CD4-positive, alpha-beta T cell treated with Interleukin-6 for 4 hours (primary cell): ENCODE measurements at places on chromosomes 6 and 20.

DNA sequence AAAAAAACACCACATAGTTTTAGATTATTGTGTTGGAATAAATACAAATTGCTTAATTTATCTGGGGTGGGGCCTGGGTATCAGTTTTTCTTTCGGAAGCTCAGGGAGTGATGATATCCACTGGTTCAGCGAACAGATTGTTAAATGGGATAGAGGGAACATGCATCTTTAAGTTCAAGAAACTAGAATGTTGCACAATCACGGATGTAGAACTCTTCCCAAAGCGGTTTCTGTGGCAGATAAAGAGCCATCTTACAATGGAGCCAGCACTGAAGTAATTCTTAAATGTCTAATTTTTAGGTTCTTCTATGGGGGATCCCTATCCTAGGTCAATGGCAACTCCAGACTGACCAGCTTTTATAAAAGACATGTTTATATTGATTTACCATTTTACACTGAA is 9.7 kb upstream of the RMND1 start:
- no peak for DNase-seq

GRCh38 chr6:100322886-100323285 is 141.8 kb downstream of the SIM1 start:
- DNase-seq = no peak

- no peak for DNase-seq
These were observed 10.5 kb upstream of the DEFB128 start for GRCh38 chr20:199996-200395.

- peak; percentile 72 for DNase-seq
These were observed 31.4 kb downstream of the PRDM1 start for GRCh38 chr6:106117579-106117978.

GRCh38 chr20:33169176-33169794 is 1.3 kb downstream of the BPIFA2 start:
- no peak for DNase-seq

DNA sequence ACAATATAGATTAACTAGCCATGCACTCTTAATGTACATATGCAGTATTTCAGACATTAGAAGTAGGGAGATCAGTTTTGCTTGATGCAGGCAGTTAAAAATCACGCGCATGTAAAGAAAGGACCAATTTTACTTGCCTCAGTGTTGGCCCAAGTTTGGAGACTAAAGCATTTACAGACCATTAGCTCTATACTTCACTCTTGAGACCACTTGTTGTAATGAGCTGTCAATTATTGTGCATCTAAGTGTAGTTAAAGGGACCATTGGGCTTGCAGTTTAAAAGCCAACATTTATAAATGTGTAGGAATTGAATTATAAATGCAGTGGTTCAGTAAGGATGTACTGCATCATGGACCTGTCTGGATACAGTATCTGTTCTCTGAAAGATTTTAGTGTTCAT is 53.7 kb downstream of the PLCB4 start:
- DNase-seq = no peak

DNA sequence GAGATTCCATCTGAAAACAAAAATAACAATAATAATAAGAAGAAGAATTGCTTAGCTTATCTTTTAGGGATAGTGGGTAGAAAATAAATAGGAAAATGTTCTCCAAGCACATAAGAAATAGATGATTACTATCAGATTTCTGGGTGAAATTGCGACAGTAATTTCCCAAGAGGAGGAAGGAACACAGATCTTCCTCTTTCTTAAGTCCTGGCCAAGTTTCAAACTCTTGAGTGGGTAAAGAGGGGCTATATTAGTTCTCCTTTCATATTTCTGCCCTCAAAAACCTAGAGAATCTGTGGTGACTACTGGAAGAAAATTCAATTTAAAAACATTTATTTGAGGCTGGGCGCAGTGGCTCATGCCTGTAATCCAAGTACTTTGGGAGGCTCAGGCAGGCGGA is 63.7 kb downstream of the PHACTR2 start:
- no peak for DNase-seq

- no peak for DNase-seq
These were observed 877.7 kb upstream of the CITED2 start for GRCh38 chr6:140252099-140252498.

GRCh38 chr6:158711264-158711663 is 61.4 kb downstream of the SYTL3 start:
- no peak for DNase-seq

- DNase-seq = no peak
These were observed 63.5 kb downstream of the LYRM2 start for GRCh38 chr6:89574910-89575561.

DNA sequence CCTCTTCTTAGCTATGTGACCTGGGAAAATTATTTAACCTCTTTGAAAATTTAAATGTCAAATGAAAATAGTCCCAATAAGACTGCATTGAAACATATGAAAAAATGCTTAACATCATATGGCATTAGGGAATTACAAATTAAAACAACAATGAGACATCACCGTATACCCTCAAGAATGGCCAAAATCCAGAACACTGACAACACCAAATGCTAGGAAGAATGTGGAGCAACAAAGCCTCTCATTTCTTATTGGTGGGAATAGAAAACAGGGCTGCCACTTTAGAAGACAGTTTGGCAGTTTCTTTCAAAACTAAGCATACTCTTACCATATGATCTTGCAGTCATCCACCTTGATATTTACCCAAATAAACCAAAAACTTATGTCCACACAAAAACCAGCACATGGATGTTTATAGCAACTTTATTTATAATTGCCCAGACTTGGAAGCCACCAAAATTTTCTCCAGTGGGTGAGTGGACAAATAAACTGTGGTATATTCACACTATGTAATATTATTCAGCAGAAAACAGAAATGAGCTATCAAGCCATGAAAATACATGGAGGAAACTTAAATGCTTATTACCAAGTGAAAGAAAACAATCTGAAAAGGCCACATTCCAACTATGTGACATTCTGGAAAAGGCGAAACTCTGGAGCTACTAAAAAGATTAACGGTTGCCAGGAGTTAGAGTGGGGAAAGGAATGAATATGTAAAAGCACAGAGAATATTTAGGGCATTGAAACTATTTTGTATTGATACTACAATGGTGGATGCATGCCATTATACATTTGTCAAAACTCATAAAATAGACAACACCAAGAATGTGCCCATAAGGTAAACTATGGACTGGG is 459.9 kb downstream of the GRIK2 start:
- no peak for DNase-seq

- DNase-seq = no peak
These were observed 914.7 kb upstream of the CITED2 start for GRCh38 chr6:140289186-140289585.

- DNase-seq = no peak
These were observed 12.9 kb upstream of the OCSTAMP start for GRCh38 chr20:46563170-46563859.

- no peak for DNase-seq
These were observed 72.5 kb downstream of the TNFRSF21 start for GRCh38 chr6:47237196-47237595.

GRCh38 chr20:41048461-41049301 is 20.1 kb downstream of the TOP1 start:
- DNase-seq = no peak

DNA sequence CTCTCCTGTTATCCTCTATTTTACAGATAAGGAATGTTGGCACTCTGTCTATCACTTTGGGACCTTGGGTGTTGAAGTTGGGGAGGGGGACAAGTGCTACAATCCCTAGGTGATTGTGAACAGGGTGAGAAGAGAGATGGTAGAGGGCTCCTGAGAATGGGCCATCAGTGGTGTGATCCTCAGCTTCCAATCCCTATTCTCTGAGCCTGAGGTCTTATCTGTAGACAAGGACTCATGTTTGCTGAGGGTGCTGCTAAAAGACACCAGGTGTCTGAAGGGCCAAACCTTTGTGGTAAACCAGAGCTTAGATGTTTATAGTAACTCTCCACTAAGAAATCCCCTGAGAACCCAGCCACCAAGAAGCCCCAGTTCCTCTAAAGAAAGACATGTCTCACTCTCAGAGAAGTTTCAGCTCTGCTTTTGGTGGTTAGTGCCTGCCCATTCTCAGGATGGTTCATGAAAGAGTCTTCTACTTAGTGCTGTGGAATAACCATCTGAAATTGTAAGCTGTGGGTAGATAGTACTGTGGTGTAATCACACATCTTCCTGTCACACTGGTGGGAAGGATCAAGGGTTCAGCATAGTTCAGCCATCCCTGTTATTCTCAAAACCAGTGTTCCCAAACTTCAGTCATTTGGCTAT is 58.2 kb upstream of the IL20RA start:
- DNase-seq = no peak

DNA sequence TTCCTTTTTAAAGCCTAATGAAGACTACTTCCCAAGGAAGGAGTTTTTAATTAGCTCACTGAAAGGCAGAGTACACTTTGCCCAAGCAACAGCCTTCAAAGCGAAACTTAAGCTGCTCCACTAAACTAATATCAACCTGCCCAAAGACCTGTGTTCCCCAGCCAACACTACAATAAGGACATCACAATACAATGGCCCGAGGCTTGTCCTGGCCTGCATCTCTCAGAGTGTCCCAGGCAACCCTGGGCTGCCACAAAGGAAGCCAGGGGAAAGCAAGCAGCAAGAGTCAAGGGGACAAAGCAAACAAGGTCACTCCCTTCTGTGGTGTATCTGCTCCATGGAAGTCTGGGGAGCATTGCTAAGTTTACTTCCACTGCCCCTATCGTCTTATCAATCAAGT is 52.3 kb downstream of the PIGU start:
- DNase-seq = no peak

DNA sequence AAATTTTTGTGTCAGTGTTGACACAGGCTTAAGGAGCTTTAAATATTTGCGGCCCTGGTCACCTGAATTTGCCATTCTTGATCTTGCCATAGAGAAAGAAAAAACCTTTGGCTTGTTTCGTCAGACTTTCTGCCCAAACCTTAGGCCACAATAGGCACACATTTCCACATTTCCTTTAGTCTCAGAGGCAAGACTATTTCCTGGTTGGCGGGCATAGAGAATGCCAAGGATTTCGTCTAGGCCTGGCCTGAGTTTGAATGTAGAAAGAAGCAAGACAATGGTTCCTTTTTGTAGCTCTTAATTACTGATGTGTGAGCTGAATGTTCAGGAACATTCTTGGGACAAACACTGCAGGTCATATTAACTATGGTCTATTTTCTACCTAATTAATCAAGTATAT is 108.1 kb downstream of the TRMT11 start:
- no peak for DNase-seq

DNA sequence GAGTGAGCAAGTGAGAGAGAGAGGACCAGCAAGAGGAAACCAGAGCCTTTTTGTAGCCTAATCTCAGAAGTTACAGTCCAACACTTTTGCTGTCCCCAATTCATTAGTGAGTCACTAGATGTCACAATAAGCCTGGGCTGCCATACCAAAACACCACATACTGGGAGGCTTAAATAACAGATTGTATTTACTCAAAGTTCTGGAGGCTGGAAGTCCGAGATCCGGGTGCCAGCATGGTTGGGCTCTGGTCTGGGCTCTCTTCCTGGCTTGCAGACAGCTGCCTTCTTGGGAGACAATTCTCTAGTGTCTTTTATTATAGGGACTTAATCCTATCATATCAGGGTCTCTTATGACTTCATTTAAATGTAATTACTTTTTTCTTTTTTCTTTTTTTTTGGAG is 50.7 kb upstream of the FERMT1 start:
- DNase-seq = no peak

GRCh38 chr6:6972456-6972855 is 135.3 kb upstream of the RREB1 start:
- DNase-seq = no peak

GRCh38 chr20:32457479-32457986 is 99.4 kb downstream of the ASXL1 start:
- DNase-seq = no peak

GRCh38 chr6:92767101-92767500 is 652.3 kb downstream of the EPHA7 start:
- DNase-seq = no peak

- DNase-seq = no peak
These were observed 139.7 kb downstream of the SYNDIG1 start for GRCh38 chr20:24608926-24609667.

DNA sequence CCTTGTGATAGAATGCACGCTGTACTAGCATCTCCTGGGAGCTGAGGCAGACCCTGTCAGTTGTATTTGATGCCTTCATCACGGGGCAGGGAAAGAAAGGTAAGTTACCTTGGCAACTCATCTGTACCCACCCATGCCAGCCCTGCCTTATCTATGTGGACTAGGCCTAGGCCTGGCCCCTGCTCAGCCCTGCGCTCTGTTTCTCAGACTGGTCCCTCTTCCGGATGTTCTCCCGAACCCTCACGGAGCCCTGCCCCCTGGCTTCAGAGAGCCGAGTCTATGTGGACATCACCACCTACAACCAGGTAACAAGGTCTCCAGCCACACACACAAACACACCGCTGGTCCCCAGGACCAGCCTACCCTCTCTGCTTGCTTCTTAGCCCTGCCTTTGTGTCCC is 4.2 kb downstream of the PIGT start:
- DNase-seq = no peak

DNA sequence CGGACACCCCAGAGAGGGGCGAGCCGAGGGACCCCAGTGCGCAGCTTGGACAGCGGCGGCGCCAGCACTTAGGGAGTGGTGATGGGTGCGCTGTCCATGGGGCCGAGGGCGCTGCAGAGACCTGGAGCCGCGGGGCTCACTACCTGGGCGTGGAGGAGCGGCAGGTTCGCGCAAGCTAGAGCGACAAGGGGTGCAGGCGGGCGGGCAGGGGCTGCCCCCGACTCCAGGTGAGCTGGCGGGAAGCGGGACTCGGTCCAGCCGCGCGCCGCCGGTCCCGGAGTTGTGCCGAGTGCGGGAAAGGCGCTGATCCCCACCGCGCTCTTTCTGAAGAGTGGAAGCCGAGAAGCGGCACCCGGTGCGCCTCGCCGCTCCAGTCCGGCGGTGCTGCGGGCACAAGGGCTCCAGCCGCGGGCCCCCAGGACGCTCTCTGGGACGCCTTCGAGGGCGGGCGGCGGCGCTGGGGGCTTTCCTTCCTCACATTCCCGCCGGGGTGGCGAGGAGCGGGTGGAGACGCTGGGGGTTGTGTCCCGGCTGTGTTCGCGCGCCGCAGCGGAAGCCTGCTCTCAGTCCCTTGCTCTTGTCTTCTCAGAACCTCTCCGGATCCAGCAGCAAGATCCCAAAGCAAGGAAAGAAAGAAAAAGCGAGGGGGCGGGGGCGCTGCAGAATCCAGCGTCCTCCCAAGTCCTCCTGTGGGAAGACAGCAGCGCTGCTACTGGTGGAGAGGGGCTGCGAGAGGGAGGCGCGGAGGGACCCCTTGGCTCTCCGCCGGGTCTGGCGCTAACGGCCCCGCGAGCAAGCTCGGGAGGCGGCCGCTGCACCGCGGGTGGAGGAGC is at the start of gene B3GAT2:
Gene B3GAT2 (minus strand): TSS at position 610 of the 833 bp plus-strand sequence. CDS start 631 bp downstream, outside the sequence.
- DNase-seq = peak; percentile 6

DNA sequence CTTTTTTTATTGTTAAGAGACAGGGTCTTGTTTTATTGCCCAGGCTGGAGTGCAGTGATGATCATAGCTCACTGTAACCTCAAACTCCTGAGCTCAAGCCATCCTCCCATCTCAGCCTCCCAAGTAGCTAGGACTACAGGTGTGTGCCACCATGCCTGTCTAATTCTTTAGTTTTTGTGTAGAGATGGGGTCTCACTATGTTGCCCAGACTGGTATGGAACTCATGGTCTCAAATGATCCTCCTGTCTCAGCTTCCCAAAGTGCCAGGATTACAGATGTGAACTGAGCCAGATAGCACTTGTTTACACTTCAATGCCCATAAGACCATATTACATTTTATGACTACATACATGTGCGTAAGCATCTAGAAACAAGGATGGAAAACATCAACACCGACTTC is 18.1 kb downstream of the EIF2S2 start:
- DNase-seq = no peak
